ENCODE measurements at places on chromosomes 1 and 21. TPM values are rescaled to one million over a fixed set of nuclear protein-coding genes. Genes with fewer than 3 reads are reported as not detected.

The SMYD2 gene
- total RNA-seq: 247 TPM

The NDUFS5 gene
- 696 TPM for total RNA-seq

The BTBD19 gene
- 3.5 TPM for total RNA-seq

The ADAM30 gene
- total RNA-seq: not detected

The CFAP74 gene
- not detected for total RNA-seq

The OR14K1 gene
- not detected for total RNA-seq

The TGFB2 gene
- 4.4 TPM for total RNA-seq

The ADAMTSL4 gene
- 46.3 TPM for total RNA-seq

The CLCA4 gene
- total RNA-seq: 0.27 TPM

The SMAP2 gene
- total RNA-seq: 15.0 TPM

The PNRC2 gene
- 92.3 TPM for total RNA-seq

The WDR64 gene
- not detected for total RNA-seq

The TMED5 gene
- total RNA-seq: 44.0 TPM

GRCh38 chr21:40120940-40121575, 253.8 kb downstream of the PCP4 start:
- no peak for DNase-seq

- no peak for DNase-seq
Measured at GRCh38 chr1:52166996-52167753, 25.3 kb downstream of the ZFYVE9 start.

DNA sequence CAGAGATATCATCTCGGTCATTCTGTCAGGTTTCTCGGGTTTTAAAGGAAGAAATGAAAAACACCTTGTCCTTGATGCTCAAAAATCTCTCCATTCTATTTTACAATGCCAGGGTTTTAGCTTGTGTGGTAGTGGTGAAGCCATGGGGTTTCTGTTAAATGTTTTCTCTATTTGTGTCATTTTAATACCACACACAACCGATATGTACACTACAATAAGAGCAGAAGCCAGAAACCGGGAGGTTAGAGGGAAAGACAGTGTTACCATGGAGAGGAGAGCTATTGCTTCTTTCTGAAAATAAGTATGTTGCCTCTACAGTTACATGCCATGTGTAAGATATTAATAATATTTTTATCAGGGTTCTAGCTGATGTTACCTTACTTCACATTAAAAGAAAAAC, 2.8 kb downstream of the SLC35D1 start:
- no peak for DNase-seq

DNA sequence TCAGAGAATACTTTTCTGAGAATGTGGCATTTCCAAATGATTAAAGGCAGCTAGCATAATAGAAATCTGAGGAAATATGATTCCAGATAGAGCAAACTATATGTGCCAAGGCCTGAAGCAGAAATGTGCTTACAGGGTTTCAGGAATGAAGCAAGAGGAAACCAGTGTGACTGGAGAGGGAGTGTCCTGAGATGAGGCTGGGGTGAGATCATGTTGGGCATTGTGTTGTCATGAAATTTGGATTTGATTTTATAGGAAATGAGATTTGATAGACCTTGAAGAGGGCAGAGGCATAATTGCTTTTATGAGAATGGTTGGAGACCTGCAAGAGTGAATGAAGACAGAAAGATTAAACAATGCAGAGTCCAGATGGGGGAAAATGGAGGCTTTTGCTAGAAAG, 338.1 kb upstream of the SNX7 start:
- no peak for DNase-seq

GRCh38 chr1:204684571-204685235, 835 bp downstream of the LRRN2 start:
- DNase-seq: peak; percentile 19

DNA sequence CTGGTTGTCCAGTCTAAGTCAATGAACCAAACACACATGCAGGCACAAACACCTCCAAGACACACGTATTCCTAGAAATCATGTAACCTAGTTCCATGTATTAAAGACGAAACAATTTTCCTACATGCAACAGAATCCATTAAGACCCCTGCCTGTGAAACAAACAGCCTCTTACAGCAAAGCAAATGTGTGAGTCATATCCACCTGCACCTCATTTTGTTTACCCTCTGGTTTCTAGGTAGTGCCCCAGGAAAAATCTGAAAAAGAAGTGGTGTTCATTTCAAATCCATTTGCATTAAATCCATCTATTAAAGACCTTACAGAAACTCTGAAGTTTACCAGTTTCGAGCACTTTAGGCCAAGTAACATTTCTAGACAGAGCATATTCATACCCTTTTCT, 74.1 kb downstream of the VCAM1 start:
- no peak for DNase-seq

- no peak for DNase-seq
Measured at GRCh38 chr1:212613440-212614335, 5.1 kb downstream of the ATF3 start.

DNA sequence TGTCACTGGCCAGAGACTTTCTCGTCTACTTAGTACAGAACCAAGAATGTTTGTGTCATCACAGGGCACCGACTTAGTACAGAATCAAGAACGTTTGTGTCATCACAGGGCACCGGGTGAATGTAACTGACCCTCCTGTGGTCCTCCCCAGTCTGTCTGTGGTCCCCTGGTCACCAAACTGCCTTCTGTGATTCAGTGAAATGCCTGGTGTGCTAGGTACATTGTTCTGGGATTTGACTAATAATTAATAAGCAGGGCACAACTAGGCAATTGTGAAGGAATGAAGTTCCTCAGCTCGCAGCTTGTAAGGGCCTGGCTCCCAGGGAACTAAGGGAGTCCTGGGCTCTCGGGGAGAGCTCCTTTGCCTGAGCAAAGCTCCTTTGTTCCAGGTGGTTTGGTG, 7.2 kb downstream of the MECR start:
- DNase-seq: no peak

GRCh38 chr1:150763018-150763417, 2.6 kb downstream of the CTSS start:
- no peak for DNase-seq

DNA sequence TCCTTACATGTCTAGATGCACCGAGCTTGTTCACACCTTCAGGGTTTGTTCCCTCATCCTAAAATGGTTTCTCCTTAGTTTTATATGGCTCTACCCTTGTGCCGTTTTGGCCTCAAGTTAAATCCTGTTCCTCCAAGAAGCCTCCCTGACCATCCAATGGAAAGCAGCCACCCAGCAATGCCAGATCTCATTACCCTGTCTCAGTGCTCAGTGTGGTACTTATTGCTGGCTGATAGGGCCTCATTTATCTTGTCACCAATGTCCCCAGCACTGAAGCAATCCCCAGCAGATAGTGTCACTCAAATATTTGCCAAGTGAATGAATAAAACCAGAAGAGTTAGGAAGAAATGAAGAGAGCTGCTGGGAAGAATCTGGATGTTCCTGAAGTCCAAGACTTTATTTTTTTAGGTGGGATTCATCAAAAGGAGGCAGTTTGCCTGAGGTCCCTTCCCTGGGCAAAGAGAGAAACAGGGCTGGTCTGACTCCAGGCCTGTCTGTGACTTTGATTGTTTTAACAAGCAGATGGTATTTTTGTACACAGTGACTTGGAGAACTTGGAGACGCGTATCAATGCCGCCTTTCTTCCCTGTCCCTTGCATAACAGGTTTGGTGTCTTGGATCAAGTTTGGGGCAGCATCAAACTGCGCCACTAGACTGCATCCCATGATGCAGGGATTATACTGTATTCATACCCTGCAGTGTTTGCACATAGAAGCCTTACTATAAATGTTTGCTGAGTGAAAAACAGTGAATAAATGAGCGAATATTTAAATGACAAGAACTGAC, 221.2 kb downstream of the DISC1 start:
- DNase-seq: peak; percentile 25

- no peak for DNase-seq
Measured at GRCh38 chr1:200351826-200352549, 57.8 kb downstream of the ZNF281 start.

DNA sequence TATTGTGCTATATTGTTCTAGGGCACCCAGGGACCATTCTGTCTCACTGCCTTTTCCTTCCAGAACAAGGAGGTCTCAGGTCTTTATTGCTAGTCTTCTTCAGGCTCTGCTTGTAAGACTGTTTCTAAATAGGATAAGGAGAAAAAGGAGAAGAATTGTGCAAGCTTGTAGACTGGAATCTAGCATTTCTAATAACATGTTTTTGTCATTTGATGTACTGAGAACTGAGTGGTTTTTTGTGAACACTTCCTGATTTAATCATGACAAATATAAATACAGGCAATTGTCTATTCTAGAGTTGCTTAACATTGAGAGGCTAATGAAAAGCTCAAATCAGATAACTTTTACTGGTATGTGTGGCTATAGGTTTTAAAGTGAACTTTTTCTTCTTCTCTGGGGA, 77.6 kb downstream of the CLIC4 start:
- DNase-seq: no peak

- DNase-seq: no peak
Measured at GRCh38 chr21:29154270-29154669, 23.8 kb downstream of the MAP3K7CL start.

- DNase-seq: no peak
Measured at GRCh38 chr1:73327180-73327793, 870.7 kb downstream of the LRRIQ3 start.

DNA sequence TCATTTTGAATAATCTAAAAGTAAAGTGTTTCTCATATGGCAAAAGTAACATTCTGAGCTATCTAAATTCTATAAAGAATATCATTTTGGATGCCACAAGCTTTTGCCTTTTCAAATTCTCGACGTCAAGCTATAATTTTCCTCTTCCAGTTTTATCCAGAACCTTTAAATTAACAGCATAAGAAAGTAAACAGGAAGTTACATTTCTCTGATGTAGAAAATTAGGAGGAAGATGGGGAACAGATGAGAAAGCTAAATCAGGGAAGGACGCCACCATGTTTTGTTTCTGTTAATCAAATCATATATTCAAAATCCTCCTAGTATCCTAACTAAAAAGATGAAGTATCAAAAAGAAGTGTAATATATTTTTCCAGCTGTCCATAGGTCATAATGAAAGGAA, 8.8 kb upstream of the CAMSAP2 start:
- no peak for DNase-seq

DNA sequence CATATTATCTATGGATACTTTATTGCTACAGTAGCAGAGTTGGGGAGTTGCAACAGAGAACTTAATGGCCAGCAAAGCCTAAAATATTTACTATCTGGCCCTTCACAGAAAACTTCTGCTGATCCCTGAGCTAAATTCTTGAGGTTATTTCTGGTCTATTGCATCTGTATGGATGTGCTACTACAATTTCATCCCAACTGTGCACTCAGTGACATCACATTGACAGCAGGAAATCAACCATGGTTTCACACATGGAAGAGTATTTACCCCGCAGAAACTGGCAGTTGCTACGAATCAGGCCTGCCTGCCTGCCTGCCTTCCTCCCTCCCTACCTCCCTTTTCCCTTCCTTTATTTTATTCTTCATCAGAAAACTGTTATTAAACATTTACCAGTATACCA, 12.1 kb downstream of the CLCA2 start:
- DNase-seq: no peak

GRCh38 chr21:14545906-14546480, at the start of gene SAMSN1:
Gene SAMSN1 (minus strand): TSS chr21:14546315. CDS start chr21:14546261, 54 bp downstream.
- no peak for DNase-seq

DNA sequence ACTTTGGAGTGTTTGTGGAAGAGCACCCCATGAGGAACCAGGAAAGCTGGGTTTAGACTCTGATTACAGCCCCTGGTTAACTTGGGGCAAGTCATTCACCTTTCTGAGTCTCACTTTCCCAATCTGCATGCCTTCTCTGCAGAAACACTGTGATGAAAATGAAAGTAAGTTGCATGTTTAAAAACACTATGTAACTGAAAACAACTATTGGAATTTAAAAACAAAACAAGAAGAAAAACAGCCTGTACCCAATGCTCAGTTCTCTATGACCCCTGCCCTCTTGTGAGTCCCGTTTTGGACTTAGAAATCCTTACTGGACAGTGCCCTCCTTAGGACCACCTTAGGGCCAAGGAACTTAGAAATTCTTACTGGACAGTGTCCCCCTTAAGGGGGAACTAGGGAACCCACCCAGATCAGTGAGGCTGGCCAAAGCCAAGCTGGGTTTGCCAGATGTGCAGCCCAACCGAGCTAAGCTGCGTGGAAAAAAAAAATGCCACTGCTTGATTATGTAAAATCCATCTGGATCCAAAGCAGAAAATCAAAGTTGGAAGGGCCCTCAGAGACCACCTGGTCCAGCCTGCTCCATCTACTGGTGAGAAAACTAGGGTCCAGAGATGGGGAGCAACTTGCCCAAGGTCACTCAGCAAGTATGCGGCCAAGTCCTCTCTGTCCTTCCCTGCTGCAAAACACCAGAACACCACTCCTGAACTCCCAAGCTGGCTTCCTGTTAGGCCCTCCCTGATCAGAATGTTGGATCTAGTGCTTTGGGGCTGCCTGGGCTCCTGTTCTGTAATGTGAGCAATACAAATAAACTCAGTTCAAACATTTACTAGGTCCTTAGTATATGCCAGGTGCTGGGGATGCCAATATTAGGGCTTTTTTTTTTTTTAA, 77.7 kb downstream of the MRPL37 start:
- no peak for DNase-seq

DNA sequence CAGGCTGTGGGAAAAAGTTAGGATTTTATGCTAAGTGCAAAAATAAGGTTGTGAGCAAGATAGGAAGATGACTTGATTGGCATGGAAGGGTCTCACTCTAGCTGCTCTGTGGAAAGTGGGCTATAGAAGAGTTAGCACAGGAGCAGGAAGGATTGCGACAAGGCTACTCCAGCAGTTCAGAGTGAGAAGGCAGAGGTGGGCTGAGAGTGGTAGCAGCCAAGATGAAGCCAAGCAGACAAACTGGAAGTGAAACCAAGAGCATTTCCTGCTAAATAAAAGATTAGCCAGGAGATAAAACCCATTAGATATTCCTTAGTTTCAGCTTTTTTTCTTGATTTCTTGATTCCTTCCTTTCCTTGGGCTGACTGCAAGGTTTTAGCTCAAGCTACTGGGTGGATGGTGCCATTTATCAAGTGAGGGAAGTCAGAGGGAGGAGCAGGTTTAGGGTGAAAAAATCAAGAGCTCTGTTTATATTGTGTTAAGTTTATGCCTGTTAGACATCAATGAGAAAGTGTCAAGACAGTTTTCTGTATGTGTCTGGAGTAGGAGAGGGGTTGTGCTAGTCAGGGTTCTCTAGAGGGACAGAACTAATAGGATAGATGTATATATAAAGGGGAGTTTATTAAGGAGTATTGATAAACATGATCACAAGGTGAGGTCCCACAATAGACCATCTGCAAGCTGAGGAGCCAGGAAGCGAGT, 33.1 kb upstream of the ZNF644 start:
- DNase-seq: no peak

GRCh38 chr1:98267423-98267822, 346.6 kb upstream of the DPYD start:
- DNase-seq: no peak

DNA sequence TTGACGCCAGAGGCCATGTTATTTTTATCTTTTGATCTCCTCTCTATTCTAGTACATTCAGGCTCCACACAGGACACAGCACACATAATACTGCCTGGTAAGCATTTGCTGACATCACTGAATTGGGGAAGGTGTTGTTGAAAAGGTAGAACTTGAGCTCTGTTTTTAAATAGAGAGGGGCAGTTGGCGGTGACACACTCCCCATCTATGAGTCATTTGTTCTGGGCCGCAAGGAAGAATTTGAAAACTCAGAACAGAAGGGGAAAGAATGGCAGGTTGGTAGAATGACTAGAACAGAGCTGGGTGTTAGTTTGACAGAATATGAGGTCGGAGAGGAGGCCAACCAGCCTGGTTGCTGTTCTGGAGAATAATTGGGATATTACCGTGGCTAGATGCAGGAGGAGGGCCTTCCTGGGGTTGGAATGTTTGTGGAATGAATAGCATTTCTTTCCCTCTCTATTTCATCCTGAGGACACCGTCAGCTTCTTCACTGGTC, 52.1 kb upstream of the ERRFI1 start:
- no peak for DNase-seq

Data from left ventricle myocardium inferior (tissue), 1 donor.